ENCODE measurements at places on chromosomes 4 and X.

- no peak for DNase-seq
Observed at GRCh38 chr4:159776961-159777360, 674.1 kb downstream of the RAPGEF2 start.

- DNase-seq: no peak
Observed at GRCh38 chr4:62670514-62670913, 1470.4 kb downstream of the ADGRL3 start.

GRCh38 chrX:107118322-107119147 lies at the start of gene RBM41:
Gene RBM41, minus strand, starts transcription at chrX:107118822. Its CDS starts 49 bp downstream, at chrX:107118773.
- peak; percentile 76 for DNase-seq

DNA sequence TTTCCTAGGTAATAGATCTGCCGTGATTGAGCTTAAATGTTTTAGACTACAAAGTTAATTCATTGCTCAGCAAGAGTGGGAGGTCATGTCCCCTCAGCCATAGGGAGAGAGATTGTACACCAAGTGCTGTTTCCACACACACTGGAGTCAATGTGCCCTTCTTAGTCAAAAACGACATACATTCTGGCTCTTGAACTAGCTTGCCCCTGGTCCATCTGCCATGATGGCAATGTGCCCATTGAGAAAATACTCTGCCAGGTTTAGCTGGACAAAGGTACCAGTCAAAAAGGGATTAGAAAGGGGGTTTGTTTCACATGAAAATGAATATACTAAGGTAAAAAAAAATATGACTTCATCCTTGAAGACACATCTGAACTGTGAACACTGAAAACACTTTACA lies 377.1 kb upstream of the ADGRL3 start:
- no peak for DNase-seq

GRCh38 chr4:142043509-142043908 lies 407.1 kb downstream of the IL15 start:
- no peak for DNase-seq

- DNase-seq: peak; percentile 16
Observed at GRCh38 chr4:6938237-6938636, 28.6 kb downstream of the TBC1D14 start.

GRCh38 chr4:38924353-38924752 lies 56.7 kb downstream of the FAM114A1 start:
- DNase-seq: no peak

GRCh38 chr4:168174308-168174707 lies 82.0 kb downstream of the ANXA10 start:
- DNase-seq: no peak

DNA sequence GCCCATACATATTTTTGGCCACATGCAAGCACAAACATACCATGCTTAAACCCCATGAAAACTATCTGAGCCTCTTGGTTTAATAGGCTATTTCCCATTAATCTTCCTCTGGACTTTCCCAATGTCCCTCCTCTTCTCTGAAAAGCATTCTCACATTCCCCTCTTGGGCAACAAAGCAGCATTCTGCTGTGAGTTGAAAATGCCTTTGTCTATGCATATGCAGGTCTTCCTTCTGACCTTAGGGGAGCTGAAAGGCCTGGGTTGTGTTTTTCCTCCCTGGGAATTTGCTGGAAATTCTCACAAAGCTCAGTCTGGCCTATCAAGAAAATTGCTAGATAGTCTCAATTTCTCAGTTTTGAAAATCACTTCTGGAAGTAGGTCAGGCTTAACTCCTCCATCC lies 4.2 kb downstream of the VSIG4 start:
- no peak for DNase-seq

GRCh38 chrX:17086317-17086716 lies 139.9 kb downstream of the REPS2 start:
- DNase-seq: no peak

- DNase-seq: peak; percentile 9
Observed at GRCh38 chr4:151860561-151861093, 99.8 kb upstream of the GATB start.
